ENCODE measurements at places on chromosomes 3 and 15.

DNA sequence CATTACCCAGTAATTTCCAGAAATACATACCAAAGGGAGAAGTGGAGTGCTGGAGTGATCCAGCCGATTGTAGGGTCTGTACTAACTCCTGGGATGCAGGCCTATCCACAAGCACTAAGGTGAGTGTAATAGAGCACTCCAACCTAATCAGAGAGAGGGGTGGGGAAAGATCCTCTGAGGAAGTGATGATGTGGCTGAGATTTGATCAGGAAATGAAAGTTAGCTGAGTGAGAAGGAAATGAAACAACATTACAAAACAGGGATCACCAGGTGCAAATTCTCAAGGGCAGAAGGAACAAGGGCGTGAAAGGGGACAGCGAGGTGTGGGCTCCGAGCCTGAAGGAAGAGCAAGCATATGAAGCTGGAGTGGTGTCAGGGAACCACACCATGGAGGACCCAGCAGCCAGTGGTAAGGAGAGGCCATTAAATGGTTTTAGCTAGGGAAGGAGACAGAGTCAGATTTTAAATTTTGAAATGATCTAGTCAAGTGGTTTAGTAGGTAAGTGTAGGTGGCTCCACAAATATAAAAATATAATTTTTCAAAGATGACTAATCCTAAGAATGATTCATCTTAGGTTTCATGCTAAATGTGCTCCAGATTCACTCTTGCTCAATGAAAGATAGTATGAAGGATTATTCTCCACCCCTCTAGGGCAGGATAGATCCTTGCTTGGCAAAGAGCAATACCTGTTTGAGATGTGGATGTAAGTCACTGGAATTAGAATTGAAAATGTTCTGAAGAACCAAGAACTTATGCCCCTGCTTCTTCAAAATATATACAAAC lies 348.7 kb downstream of the TBL1XR1 start:
- no peak for DNase-seq

DNA sequence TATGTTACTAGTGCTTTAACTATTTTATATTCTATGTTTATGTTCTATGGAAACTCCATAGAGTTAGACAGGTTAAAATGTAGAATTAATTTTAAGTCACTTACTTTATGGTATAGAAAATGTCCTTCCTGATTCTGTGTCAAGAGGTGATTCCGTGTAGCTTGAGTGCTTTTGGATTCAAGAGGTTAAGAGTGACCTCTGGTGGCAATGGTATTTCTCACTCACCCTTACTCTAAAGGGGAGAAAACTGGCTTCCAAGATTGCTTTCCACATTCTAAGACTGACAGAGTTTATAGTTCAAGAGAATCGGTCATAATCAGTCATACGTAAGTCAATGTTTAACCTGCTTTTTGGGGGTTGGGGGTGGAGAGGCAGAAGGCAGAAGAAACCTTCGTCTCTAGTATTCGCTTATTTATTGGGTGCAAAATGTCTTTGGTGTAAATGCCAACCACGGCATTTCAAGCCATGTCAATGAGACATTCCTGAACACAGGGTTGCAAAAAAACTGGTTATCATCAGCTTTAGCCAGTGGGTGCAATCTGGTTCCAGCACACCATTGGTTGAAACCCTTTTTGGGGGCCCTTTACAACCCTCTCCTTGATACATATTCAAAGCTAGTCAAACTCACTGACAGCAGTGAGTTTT lies 92.0 kb upstream of the VGLL3 start:
- no peak for DNase-seq

GRCh38 chr3:44237665-44238064 lies 4.0 kb upstream of the TOPAZ1 start:
- no peak for DNase-seq

DNA sequence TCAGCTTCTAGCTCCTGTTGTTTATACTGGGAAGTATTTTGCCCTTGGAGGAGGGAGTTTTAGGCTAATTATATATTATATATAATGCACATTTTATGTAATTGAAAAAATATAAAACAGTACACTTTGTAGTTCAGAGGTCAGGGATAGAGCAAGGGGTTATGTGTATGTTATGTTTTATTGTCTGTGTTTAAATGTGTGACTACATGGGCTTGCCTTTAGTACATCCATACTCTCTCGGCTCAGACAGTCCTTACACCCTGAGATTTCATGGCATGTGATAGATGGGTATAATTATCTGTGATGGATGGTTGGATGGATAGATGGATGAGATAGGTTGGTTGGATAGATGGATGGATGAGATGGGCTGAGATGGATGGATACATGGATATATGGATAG lies 17.4 kb upstream of the ST3GAL6 start:
- no peak for DNase-seq

DNA sequence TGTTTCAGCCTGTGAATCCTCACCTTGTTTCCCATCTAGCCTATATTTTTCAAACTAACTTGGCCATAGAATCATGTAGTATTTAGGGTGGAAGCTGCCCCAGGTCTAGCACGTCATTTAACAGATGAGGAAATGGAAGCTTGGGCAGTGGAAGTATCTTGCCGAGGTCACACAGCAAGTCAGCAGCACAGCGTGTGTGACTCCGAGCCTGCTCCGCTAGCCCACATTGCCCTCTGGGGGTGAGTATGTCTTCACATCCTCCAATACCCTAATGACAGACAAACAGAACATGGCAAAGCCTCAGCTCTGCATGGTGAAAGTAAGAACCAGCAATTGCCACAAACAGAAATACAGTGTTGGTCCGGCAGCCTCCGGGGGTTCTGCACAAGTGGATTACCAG lies 2.2 kb upstream of the CCR5 start:
- DNase-seq = peak; percentile 71

GRCh38 chr3:62019906-62020305 lies 353.4 kb downstream of the FEZF2 start:
- no peak for DNase-seq

DNA sequence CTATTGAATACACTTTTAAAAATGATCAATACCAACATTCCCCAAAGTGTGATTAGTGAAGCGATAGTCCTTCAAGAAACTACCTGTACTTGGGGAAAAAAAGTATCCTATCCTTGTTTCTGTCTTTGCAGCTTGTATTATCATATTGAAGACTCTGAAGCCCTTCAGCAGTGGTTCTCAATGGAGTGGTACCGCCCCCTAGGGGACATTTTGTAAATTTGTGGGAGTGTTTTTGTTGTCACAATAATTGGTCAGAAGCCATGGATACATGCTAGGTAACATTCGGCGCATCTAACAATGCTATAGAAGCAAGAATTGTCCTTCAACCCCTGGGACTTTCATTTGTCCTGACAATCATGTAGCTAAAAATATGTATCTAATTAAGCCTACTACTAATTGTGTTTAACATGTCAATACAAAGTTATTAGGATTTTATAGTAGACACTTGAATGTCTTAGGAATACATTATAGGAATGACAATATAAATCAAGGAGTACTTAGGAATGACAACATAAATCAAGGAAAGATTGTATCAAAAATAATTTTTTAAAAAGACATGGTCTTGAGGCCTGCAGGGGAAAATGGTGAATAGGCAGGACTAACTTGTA lies 53.7 kb downstream of the NMD3 start:
- peak; percentile 29 for DNase-seq

DNA sequence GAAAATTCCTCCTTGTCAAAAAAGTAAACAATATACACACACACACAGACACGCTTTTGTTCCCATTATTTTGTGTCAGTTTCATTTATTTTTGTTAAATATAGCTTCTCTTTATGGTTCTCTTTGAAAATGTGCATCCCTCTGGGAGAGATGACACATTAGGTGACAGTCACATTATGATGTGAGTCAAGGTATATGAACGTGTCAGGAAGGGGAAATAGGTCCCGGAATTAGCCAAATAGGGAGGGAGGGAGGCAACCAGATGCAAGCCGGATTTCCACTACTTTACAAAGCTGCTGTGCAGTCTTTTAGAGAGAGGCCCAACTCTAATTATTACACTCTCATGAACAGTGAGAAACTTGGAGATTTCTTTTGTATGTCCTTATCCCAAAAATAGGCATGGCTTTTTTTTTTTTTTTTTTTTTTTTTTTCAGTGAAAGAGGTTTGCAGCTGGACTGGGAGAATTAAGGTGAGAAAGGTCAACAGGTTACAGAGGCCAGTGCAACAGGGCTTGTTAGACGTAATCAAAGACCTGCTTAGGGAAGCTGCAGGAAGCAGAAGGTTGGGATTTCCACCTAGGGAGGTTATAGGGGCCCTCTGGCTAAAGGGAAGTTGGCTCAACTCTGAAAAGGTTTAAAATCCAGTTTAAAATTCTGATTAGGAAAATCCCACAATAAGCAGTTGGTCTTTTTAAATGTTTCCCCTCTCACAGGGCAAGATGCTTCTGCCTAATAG lies 240.5 kb upstream of the UBE2E1 start:
- no peak for DNase-seq

- no peak for DNase-seq
Observed at GRCh38 chr15:66733976-66734375, 31.9 kb downstream of the SMAD6 start.

DNA sequence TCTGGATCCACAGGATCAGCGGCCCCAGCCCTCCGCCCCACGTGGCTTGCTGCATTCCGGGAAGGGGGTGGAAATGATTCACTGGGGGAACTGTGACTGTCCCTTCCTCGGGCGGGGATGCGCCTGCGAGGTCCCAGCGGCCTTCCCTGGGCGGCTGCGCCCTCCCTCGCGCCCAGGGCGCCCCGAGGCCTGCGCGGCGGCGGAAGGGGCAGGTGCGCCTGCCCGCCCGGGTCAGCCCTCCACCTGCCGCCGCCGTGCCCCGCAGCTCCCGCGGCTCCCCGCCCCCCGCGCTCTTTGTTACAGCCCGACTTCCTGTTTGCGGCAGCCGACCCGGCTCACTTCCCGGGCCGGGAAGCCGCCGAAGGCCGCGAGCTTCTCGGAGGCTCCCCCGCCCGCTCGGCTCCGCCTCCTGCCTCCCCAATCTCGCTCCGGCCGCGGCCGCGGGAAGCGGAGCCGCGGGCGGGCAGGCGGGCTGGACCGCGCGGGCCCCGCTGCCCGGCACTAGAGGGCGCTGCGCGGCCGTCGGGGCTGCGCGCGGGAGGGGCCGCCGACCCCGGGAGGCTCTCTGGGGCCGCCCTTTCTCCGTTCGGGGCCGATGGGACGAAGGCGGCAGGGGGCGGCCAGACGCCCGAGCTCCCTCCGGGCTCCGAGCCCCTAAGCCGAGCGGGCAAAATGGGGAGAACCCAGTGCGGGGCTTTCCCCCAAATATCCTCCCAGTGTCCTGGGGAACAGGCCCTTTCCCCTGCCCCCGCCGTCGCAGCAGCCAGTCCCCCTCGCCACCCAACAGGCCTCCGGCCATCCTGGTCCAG lies 11.5 kb upstream of the CHAC1 start:
- DNase-seq = peak; percentile 66

GRCh38 chr3:152466784-152467183 lies 198.1 kb downstream of the MBNL1 start:
- no peak for DNase-seq

DNA sequence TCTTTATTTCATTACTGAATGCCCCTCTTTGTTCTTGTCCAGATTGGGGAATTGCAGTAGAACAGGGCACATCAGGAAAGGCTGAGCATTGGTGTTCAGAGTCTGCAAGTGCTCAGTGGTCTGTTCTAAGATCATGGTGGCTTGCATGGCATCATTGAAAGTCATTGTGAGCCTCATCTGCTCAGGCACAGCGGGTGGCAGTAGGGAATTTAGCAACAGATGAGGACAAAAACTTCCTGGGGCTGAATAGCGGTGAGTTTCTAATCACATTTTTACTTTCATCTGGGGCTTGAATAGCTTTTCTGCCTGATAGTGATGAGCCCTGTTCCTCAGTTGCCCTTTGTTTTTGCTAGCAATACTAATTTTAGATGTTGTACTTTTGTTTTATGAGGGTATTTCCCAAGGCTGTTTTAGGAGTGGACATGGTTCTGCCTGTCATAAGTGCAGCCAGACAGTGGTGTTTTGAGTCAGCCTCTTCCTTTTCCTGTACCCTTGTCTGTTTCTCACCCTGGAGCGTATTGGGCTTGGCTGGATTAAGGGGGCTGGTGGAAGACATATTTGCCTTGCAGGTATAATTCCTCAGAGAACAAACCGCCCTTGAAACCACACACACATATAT lies 127.2 kb upstream of the IL12A start:
- DNase-seq = no peak

DNA sequence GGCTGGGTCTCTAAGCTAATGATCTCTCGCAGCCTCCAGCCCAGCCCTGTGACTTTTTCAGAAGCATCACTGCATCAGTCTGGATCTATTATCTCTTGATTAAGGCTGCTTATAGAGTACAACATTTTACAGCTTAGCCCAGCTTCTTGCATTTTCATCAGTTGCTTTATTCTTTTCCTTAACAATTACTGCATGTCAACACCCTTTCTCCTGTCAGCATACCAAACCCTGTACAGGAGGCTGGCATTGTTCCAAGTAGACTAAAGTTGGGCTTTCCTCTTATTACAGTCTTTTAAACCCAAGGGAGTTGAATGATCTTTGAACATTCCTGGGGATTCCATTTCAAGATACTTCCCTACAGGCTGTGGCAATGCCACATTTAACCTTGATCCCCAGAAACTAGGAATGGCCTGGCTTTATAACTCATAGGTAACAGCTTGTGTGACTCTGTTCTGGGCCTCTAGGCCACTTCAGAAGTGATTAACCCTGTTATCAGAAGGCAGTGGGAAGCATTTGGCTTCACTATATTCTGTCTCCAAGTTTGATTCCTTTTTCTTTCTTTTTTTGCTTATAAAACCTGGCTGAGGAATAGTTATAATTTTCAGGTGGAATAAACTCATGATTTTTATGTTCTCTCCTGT lies 182.9 kb downstream of the KCNMB2 start:
- DNase-seq = no peak

- no peak for DNase-seq
Observed at GRCh38 chr3:101351829-101352228, 31.5 kb upstream of the IMPG2 start.

GRCh38 chr15:26477044-26477443 lies 295.8 kb downstream of the GABRB3 start:
- no peak for DNase-seq

GRCh38 chr15:74857082-74857655 lies 14.2 kb upstream of the ULK3 start:
- DNase-seq = no peak

DNA sequence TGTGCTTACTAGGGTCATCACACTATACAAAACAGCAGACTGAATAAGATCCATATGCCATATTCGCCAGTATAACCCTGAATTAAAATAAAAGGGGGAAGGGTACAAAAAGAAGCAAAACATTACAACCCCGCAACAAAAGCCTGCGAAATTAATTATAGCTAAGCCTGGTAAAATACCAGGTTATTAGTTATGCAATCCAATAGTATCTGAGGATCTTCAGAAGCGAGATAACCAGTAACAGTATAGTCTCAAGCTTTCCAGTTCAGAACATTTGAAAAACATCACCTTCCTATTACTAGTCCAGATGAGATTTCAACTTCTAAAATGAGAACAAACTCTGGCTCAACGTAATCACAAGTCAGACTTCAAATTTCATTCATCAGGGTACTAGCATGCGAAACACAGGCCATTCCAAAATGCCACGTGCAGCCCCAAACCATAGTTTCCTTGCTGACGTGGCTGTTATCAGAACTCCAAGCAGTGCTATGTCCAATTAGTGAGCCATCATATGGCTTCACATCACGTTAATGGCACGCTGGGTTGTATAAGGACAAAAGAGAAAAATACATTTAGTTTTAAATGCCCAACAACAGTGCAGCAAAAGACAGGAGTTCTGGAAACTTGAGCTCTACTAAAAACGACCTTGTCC lies 1.1 kb downstream of the SSR3 start:
- peak; percentile 21 for DNase-seq

GRCh38 chr3:15286022-15286421 lies 46.4 kb downstream of the SH3BP5 start:
- no peak for DNase-seq

Measured in activated naive CD4-positive, alpha-beta T cell treated with Interleukin-2 at 50 U/mL for 16 hours (primary cell).